ENCODE measurements at places on chromosomes 2 and 18.

DNA sequence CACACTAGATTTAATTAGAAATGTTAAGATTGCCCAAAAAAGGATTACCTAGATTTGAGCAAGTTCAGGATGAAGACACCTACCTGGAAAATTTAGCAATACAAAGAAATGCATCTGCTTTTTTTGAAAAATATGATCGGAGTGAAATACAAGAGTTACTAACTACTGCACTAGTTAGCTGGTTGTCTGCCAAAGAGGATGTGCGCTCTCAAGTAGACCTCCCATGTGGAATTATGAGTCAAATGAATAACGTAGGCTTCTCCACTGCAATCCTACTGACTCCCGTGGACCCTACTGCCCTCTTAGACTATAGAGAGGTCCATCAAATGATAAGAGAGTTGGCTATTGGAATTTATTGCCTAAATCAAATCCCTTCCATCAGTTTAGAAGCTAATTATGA lies 2.0 kb downstream of the ANKAR start:
- no peak for DNase-seq

DNA sequence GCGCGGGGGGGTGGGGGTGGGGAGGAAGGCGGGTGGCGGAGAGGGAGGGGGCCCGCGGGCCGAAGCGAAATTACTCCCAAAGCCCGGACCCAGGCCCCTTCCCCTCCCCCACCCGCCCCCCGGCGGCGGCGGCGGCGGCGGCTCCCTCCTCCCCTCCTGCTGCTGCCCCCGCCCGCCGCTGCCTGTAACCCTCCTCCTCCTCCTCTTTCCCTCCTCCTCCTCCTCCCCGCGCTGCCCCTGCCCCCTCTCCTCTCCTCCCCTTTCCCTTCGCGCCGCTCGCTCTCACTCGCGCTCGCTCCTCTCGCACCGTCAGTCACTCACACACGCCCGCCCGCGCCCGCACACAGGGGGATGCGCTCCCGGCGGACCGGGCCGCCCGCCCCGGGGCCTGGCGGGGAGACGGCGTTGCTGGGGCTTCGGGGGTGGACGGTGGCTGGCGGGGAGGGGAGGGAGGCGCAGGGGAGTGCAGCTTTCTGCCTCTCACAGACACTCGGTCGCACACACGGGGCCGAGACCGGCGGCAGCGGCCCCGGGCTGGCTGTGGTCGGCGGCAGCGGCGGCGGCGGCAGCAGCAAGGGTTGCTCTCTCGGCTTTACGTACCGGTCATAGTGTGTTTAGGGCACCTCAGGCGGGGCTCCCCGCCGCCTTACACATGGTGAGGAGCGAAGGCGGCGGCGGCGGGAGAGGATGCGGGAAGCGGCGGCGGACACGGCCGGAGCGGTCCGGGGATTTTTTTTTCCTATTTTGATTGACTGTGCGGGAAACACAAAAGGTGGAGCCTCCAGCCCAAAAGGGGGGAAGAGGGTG lies 405 bp downstream of the SP3 start:
- peak; percentile 80 for DNase-seq

GRCh38 chr18:6374935-6375529 lies 39.7 kb downstream of the L3MBTL4 start:
- DNase-seq, result no peak

DNA sequence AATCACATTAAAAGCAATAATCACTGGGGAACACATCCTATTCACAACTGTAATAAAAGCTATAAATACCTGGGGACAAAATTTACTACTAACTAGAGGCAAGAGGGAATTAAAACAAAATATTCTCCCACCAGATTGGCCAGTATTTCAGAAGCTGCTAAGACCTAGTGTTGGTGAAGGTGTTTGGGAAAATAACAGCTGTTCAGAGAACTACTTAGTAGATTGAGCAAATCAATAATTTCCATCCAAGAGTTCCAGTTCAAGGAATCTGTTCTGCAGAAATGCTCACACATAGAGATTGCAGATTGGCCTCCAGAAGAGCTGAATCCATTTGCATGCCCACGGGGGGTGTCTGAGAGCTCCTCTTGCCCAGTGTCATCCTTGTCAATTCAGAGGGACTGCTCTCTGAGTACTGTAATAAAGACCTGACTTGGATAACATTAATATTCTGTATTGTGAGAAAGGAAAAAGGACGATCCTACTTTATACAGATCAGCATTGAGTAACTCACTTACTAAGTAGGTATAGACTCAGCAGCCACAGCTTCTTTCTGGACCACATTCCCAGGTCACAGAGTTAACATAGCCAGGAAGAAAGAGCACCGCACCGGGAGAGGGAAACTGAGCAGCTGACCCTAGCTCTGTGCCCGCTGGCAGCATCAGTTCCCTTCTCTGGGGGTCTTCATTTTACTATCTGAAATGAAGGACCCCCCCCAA lies 5.6 kb downstream of the TUBB6 start:
- DNase-seq, result no peak

DNA sequence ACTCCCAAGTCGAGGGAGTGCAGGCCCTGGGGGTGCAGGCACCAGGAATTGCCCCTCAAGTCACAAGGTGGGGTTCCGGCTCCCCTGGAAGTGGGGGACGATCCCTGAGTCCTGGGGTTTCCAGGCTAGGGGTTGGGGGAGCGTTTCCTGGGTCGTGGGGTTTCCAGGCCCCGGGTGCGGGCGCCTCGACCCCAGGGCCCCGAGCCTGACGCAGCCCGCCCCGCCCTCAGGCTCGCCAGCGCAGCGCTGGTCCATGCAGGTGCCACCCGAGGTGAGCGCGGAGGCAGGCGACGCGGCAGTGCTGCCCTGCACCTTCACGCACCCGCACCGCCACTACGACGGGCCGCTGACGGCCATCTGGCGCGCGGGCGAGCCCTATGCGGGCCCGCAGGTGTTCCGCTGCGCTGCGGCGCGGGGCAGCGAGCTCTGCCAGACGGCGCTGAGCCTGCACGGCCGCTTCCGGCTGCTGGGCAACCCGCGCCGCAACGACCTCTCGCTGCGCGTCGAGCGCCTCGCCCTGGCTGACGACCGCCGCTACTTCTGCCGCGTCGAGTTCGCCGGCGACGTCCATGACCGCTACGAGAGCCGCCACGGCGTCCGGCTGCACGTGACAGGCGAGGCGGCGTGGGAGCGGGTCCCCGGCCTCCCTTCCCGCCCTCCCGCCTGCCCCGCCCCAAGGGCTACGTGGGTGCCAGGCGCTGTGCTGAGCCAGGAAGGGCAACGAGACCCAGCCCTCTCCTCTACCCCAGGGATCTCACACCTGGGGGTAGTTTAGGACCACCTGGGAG lies 12.0 kb downstream of the SIGLEC15 start:
- DNase-seq, result no peak

Measured in activated CD4-positive, alpha-beta T cell treated with anti-CD3 and anti-CD28 coated beads for 1 hour (primary cell).